ENCODE measurements at places on chromosomes 7 and 10.

DNA sequence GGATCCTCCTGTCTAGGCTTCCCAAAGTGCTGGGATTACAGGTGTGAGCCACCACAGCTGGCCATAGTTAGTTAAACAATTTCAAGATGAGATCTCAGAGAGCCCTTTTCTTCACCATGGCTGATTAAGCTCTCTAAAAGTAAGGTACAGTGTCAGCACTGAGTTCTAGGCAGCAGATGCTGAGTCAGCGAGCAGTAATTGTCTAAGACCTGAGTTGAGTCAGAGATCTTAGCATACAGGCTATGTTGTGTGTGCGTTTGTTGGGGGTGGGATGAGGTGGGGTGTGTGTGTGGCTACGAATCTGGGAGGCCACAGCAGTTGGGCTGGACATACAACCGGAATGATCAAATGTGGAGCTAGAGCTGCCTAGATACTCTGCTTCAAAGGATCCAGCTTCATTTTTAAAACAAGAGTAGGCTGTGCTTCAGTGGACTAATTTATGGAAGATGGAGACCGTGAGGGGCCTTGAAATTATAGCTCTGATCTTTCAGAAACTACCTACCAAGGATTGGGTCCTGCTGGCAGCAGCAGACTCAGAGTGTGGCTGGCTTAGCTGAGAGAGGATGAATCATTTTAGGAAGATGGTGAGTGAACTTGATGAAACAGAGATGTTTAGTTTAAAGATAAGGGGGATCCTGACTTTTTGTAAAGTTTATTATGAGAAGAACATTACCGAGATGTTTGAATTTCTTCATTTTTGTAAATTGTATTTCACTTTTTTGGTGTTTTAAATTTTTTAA lies 17.5 kb upstream of the MTPN start:
- no peak for DNase-seq

GRCh38 chr10:95796504-95796903 lies 40.5 kb downstream of the ENTPD1 start:
- DNase-seq = no peak

DNA sequence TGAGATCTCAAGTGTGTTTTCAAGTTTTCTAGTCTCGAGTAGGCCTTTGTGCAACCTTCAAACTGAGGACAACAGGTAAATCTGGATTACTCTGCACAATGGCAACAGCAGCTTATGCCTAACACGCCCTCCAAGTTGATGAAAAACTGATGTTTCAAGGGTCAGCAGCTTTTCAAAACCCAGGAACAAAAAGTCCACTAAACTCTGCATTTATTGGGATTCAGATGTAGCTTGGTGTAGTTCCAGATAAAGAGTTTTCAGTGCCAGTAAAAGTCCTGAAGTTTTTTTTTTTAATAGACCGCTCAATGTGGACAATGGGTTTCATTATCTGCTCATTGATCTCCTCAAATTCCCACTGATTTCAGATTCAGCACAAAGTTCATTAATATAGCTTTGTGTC lies 259.3 kb downstream of the GLI3 start:
- DNase-seq = no peak

DNA sequence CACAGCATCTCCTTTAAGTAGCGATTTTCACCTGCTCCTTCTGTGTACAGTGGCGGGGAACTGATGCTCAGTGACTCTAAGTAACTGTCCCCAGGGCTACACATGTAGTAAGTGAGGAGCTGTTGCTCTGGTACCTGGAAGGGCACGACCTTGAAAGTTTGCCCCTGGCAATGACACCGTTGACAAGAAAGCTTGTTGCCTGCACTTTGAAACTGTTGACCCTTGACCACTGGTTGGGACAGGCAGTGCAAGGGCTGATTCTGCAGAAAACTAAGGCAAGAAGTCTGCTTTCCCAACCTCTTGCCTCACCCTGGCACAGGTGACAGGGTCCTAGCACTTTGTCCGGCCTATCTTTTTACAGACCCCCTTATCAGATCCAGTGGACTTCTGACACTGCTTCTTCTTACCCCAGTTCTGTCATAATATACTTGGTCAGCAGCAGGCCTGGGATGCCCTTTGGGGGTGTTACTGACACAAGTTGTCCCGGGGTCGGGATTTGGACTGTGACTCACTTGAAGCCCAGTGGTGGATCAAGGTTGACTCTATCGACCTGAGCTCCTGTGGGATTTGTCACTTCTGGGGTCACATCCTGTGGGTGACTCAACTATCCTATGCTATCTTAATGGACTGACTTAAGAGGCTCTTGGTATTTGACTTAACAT lies 5.8 kb downstream of the ACSL5 start:
- no peak for DNase-seq

- no peak for DNase-seq
Measured at GRCh38 chr10:110077436-110078130, 69.8 kb downstream of the ADD3 start.
